Hepatic stellate cell (primary cell): ENCODE measurements at places on chromosomes 1 and 21.

- DNase-seq = no peak
Observed at GRCh38 chr1:181662606-181663005, 179.3 kb downstream of the CACNA1E start.

- DNase-seq = no peak
Observed at GRCh38 chr1:24322470-24323177, 3.5 kb downstream of the GRHL3 start.

- DNase-seq = no peak
Observed at GRCh38 chr1:83418558-83418957, 580.4 kb downstream of the TTLL7 start.

GRCh38 chr1:178798232-178798861, 72.5 kb downstream of the ANGPTL1 start:
- DNase-seq = no peak

- DNase-seq = no peak
Observed at GRCh38 chr1:183450093-183450492, 22.2 kb upstream of the SMG7 start.
